NCI-H187 treated with DMSO at 0.1 percent for 48 hours (cell line): ENCODE measurements at places on chromosomes 7 and 10.

GRCh38 chr10:4622384-4622783 lies 203.6 kb upstream of the AKR1E2 start:
- no peak for DNase-seq

- no peak for DNase-seq
Observed at GRCh38 chr10:91198781-91199180, 21.7 kb upstream of the PCGF5 start.

DNA sequence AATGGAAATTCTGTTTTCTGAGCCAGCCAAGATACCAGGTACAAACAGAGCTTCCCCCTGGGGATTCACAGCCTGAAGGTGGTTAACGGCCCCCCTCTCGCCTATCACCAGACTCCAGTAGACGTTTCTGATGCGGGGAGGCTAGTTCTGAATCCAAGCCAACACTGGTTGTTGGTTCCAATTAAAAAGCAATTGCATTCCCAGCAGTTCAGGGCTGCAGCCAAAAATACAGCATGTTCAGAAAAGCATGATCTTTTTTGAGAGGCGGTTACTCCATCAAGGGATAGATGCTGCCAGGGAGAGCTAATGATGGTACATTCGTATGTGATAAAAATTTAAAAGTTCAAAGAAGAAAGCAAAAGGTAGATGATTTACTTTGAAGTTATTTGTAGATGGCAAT lies 481.0 kb downstream of the GALNT17 start:
- no peak for DNase-seq

GRCh38 chr7:47211519-47211973 lies 370.4 kb downstream of the TNS3 start:
- no peak for DNase-seq

- no peak for DNase-seq
Observed at GRCh38 chr7:7920481-7920880, 48.1 kb upstream of the GLCCI1 start.

- DNase-seq = no peak
Observed at GRCh38 chr10:6473430-6473829, 106.6 kb downstream of the PRKCQ start.

DNA sequence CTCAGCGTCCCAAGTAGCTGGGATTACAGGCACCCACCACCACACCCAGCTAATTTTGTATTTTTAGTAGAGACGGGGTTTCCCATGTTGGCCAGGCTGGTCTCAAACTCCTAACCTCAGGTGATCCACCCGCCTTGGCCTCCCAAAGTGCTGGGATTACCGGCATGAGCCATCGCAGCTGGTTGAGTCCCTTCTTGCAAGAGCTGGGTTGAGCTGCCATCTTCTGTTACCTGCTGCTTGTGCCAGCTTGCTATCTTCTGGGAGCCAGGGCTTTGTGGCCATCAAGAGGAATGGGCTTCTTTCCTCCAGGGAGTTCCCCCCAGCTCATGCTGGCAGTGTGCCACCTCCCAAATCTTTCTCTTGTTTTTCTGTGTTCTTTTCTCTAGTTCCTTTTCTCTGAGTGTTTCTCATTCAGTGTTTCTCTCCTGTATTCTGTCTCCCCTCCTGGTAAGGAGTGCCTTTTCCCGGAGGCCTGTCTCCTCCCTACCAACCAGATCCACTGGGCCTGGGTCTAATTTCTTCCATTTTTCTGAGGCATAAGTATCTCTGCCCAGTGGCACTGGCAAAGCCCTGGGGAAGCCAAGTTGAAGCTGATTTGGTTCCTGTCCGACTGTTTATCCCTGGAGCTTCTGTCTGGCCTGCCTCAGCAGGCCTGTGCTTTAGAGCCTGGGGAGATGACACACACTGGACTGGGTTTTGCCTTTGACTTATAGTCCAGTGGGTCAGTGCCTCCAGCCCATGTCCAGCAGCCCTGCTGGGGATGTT lies 3.7 kb downstream of the DBNL start:
- no peak for DNase-seq

DNA sequence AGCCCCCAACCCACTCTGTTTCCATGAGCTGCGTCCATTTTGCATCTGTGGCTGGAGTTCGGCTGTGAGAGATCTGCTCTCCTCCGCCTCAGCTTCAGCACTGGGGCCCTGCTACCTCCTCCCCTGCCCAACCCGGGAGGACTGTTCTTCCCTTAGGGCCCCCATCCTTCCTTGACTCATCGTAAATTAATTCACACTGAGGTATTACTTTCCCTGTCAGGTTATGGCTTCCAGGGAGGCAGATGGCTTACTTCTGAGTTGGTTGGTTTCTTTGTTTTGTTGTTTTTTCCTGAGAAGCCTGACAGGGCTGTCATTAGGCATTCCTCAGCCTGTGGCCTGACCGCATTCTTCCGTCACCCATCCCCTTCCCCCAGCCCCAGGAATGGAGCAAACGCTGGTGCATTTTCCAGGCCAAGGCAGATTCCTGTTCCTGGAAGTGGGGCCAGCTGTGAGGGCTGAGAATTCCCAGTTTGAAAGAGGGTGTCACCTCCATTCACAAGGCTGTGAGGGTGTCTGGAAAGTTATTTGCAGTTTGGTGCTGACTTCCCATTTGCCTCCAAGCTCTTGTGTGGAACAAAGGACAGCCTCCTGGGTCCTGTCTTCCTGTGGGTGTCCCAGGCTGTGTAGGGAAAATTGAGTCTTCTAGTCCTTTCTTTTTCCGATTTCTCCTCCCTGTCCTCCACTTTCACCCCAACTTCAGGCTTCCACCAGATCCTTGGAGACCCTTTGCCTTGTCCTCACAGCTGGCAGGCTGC lies 11.7 kb downstream of the CPA5 start:
- no peak for DNase-seq

DNA sequence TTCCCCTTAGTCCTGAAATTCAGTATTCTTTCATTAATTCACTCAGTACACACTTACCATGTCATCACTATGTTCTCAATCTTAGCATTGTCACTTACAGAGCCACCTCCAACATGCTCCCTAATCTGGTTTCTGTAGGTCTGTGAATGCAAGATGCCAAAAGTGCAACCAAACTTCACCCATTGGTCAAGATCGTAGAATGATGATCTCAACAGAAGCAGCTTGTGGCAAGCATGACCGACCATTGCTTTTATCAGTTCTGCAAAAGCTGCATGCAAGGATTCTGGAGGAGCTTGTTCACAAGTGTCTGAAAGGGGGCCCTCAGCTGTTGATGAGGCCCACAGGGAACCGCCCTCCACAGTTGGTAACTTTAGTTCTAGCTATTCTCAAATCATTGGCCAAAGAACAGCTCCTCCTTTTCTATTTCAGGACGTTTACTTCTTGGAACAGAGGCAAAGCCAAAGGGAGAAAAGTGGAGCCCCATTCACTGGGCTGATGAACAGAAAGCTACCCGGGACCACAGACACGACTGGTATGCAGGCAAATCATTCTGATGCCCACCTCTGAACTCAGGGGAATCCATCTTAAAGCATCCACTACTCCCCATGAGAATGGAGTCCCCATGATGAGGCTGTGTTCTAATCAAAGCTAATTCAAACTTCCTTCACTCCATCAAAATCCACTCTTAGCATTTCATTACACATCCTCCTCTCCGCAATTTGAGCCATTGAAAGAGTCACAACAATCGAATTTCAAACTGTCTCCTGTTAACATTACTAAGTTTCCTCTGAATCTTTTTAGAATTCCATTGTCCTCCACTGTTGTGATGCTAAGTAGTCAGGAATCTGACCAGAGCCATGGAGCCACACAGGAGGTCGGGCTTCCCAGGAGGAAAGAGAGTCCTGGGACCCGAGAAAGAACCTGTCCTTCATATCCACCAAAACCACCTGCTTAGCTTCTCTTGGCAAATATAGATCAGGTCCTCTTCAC lies 13.9 kb downstream of the GRB10 start:
- no peak for DNase-seq

GRCh38 chr7:22252936-22253536 lies 103.9 kb downstream of the RAPGEF5 start:
- no peak for DNase-seq

DNA sequence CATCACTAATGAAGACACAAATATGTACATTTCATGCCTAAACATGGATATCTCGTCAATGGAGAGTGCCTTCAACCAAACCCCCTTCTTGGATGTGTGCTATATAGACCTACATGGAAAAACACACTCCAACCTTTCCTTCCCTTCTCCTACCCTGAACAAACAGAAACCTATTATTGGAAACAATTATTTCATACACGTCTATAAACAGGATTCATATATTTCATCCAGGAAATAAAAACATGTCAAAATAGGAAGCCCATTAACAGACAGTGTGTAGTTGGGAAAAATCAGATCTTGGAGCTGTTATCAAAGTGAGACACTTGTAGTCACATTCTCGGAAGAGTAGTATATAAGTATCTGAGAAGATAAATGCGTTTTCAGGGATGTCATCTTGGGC lies 81.1 kb downstream of the NRP1 start:
- DNase-seq = no peak

DNA sequence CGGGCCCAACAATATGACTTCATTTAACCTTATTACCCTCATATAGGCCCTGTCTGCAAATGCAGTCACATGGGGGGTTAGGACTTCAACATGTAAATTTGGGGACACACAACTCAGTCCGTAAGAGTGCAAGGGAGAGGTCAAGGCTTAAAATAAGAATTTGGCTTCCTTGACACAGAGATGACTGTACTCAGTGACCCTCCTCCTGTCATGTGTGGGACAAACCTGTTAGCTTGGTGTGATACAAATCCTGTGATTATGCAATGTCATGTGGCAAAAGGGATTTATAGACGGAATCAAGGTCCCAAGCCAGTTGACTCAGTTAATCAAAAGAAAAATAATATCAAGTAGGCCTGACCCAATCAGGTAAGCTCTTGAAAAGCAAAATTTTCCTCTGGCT lies 25.9 kb upstream of the GTPBP4 start:
- no peak for DNase-seq

- no peak for DNase-seq
Observed at GRCh38 chr7:94906065-94906851, 1.1 kb upstream of the PPP1R9A start.

DNA sequence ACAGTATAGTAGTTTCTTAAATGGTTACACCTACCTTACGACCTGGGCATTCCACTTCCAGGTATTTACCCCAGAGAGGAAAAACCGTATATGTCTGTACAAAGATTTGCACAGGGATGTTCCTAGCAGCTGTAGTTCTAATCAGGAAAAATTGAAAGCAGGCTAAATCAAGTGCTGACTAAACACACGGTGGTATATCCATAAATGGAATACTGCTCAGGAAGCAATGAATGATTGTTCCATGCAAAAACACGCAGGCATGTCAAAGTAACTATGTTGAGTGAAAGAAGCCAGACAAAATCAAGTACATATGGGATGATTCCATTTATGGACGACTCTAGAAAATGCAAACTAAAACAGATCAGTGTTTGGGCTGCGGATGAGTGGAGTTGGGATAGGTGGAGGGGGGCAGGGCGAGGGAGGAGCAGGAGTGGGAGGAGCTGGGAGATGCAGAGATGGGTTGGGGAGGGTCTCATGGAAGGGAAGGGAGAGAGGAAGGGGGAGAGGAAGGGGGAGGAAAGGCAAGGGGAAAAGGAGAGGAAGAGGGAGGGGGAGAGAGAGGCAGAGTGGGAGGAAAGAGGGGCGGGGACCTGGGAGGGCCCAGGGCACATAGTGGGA lies 484 bp upstream of the MSRB2 start:
- DNase-seq = no peak

DNA sequence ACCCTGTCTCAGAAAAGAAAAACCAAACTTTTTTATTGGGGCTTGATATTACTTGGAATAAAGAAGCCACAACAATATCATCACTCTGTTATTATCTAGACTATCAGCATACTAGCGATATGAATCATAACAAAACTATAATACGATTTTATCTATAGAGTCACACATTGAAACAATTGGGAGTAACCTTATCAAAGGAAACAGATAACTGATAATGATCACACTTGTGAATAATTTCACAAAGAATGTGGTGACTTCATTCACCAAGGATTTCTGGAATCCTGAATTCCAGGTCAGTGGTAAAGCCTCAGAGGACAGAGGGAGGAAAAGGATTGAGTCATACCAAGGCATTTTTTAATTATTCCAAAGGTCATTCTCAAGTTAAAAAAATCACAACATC lies 32.1 kb upstream of the NMT2 start:
- DNase-seq = no peak

GRCh38 chr10:53434413-53434812 lies 661.8 kb upstream of the MBL2 start:
- no peak for DNase-seq

GRCh38 chr7:24665564-24666294 lies 91.5 kb downstream of the GSDME start:
- peak; percentile 2 for DNase-seq

DNA sequence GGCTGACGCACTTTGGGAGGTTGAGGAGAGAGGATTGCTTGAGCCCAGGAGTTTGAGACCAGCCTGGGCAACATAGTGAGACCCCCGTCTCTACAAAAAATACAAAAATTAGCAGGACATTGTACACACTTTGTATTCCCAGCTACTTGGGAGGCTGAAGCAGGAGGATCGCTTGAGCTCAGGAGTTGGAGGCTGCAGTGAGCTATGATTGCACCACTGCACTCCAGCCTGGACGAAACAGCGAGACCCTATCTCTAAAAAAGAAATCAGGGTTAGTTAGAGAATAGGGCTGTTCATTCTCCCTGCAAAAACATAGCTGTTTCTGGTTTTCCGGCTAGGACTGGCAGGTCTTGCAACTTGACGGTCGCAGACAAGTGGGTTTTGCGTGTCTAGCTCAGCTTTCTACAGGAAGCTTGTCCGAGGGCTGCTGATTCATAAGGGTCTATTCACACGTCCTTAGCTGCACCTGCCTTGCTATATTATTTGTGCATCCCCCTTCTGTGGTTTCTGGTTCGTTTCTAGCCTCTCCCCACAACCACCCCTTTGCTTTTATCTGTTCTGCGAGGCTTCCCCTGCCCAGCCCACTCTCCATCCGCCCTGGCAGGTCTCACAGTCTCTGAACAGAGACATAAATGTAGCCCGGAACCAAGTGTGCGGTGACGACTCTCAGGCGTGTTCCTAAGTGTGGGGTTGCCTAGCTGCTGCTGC lies 10.7 kb downstream of the AMZ1 start:
- peak; percentile 62 for DNase-seq

GRCh38 chr7:42934291-42934690 lies 2.1 kb downstream of the MRPL32 start:
- no peak for DNase-seq

- no peak for DNase-seq
Observed at GRCh38 chr10:88979153-88979562, 11.4 kb upstream of the FAS start.

GRCh38 chr10:72612203-72612826 lies 13.6 kb downstream of the MICU1 start:
- DNase-seq = no peak

DNA sequence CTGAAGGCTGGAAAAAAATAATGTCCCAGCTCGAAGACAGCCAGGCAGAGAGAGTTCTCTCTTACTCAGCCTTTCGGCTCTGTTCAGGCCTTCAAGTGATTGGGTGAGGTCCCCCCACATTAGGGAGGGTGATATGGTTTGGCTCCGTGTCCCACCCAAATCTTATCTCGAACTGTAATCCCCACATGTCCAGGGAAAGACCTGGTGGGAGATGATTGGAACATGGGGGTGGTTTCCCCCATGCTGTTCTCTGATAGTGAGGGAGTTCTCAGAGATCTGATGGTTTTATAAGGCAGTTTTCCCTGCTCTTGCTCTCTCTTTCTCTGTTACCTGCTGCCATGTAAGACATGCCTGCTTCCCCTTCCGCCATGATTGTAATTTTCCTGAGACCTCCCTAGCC lies 36.6 kb upstream of the LEP start:
- no peak for DNase-seq
